ENCODE measurements at places on chromosomes 11 and 22.

DNA sequence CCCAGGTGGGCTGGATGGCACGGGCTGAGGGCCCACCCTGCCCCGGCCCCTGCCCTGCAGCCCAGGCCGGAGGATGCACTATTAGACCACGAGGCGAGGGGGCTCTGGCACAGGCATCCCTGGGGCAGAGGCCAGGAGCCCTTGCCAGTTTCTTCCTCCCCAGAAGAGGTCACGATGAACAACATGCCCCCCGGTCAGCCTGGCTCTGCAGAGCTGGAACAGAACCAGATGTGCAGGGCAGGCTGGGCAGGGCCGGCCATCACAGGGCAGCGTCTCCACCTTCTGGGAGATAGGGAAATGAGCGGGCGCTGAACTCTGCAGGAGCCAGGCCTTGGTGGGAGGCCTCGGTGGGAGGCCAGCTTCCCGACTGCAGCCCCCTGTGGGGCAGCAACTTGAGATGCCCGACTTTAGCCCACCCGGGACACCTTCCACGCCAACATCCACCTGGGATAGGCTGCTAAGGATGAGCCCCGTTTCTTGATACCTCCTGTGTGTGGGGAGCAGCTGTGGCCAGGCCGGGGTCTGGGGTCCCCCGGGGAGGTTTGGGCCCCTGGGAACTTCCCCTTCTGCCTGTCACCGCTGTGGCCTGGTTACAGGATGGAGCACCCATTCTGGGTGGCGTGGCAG, 21.8 kb upstream of the GNB1L start:
- DNase-seq: peak; percentile 47

DNA sequence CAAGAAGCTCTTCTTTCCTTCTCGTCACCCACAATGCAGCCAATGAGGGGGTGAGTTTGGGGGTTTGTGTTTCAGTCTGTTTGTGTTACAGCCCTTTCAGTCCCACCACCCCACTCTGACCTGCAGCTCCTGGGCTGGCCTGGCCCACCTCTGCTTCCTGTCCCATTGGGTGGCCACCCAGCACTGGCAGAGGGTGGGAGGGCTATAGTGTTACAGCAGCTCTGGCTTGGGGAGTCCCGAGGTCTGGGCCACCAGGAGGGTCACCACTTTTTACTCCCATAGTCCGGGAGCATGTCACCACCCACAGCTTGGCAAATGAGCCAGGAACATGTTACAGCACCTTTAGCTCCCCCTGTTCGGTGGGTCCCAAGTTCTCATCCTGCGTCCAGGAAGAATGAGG, 1.7 kb upstream of the OR10S1 start:
- DNase-seq: no peak

GRCh38 chr11:115616971-115617370, 112.8 kb upstream of the CADM1 start:
- DNase-seq: no peak

DNA sequence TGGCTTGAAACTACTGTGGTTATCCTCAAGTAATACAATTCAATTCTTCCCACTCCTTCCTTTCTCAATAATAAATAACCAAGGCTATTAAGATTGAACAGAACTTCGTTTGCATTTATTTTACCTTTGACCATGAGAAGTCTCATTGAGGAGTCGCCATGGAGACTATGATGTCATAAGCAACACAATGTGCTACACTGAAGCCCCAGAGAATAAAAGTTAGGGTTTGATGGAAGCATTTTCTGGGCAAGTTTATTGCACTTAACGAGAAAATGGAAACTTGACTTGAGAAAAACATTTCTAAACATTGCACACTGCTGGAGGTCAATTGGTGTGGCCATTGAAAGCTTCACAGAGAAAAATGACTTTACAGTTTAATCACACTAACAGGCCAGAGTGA, 121.5 kb downstream of the FAM76B start:
- no peak for DNase-seq

DNA sequence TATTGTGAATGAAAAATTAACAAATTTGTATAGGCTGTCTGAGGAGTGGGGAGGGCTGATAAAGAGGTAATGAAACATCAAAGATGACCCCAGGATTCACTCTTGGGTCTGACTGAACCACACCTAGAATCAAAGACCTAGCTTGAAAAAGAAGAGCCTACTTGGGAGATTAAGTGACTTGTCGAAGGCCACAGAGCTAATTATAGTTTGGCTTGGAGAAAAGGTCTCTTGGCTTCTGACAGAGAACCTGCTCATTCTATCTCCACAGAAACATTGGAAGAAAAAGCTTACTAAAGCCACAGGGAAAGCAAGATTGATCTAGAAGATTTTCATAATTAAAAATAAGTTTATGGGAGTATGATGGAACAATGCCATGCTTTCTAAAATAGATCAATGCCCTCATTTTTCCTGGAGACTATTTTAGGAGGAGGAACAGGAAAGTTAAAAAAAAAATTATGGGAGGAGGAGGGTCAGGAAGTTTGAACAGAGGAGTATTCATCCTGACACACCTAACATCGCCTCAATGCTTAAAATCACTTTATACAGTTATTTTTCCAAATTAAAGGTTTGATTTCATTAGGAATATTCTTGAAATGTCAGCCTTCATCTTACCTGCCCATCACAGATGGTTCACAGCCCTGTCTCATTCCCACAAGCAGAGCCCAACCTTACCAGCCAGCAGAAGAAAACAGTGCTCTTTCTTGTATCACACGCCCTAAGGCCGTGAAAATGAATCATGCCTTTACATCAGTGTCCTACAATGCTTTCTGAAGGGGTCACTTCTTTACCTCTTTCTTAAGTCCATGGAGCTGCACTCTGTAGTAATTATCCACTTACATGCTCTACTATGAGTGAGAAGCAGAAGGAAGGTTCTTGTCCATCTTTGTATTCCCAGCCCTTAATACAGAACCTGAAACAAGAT, 231.1 kb upstream of the MPPED2 start:
- no peak for DNase-seq

DNA sequence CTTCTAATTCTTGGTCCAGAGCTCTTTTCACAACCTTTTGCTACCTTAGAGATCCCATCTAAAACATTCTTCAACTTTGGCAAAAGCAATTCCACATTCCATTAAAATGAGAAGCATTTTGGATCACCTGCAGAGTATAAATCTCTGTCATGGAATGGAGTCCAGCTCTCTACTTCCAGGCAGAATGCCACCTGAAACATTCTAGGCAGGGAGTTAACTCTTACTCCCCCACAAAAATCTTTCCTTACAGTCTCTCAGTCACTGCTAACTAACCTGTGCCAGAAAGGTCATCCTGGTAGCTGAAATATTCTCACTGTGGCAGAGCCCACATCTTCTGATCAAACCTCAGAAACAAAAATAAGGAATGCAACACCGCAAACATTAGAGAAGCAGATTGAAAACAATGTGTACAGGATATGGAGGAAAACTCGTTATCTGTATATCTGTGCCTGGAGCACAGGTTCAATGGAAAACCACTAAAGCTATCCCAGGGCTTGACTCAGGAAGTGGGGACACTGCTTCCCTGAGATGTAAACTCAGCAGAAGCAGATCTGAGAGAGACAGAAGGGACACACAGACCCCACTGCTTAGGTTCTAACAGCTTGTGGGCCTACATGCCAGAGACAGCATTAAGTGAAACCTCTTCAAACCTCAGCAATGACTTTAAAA, 78.9 kb downstream of the KCNC1 start:
- no peak for DNase-seq

- no peak for DNase-seq
These were observed 95.2 kb downstream of the ABTB2 start for GRCh38 chr11:34262531-34263081.

- DNase-seq: no peak
These were observed 59.0 kb downstream of the ST14 start for GRCh38 chr11:130218501-130219070.

DNA sequence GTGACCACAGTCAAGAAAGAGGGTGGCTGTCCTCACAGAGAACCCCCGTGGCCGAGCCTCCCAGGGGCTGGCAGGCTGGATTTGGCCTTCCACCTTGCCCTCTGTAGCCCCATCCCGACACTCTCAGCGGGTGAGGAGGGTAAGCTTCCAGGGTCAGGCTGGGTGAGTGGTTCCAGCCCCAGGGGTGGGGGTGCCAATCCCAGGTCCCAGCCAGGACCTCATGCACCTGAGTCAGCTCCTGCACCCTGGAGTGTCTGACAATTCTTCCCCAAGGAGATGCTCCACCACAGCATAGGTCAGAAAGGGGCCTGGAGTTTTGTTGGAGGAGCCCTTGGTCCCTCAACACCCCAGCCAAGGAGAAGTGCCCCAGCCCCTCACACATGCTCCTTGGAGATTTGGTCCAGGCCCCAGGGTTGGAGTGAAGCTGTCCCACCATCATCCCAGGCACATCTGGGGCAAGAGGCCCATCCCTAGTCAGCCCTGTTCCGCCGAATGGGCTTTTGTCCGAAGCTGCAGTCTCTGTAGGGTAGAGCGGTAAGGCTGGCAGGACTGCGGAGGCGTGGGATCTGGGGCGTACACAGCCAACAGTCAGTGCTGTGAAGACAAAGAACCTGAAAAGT, 8.4 kb downstream of the LINC01488 start:
- no peak for DNase-seq

- no peak for DNase-seq
These were observed 124.5 kb downstream of the TRIM44 start for GRCh38 chr11:35787013-35787504.

GRCh38 chr11:113057038-113057437, 95.8 kb downstream of the NCAM1 start:
- DNase-seq: no peak

DNA sequence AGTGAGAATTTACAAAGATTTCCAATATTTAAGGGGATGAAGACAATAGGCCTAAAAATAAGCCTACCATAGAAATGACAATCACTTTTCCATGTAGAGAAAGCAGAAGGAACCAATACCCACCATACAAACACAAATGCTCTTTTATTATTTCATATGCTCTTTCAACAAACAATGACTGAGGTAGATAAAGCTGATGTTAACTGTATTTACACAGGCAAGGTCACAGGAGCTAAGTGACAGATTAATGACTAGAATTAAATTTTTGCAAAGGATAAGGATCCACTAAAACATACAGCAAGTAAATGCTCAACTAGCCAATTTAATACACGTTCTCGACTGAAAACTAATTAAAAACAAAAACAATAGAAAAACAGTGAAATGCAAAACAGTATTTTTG, 34.2 kb downstream of the PICALM start:
- no peak for DNase-seq

- no peak for DNase-seq
These were observed 81.1 kb downstream of the PGR start for GRCh38 chr11:101048479-101048878.

- DNase-seq: no peak
These were observed 281.5 kb upstream of the NARS2 start for GRCh38 chr11:78856211-78856610.

DNA sequence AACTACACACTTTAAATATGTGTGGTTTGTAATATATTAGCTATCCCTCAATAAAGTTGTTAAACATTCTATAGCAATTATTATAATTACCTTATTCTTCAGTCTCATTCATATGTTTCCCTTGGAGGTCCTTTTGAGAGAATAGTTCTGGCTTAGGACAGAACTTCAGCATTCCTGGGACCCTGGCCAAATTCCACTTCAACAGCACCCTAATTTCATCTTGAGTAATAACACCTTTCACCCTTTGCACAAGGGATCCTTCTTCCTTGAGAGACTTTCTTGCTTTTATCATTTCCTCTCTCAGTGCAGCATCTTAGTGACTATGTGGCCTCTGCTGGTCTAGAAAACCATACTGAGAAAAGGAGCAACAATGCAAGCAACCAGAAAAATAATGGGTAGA, 255.9 kb downstream of the C11orf87 start:
- DNase-seq: no peak

GRCh38 chr11:27720277-27720830, 20.1 kb upstream of the BDNF start:
- peak; percentile 83 for DNase-seq
